NT2/D1 (cell line): ENCODE measurements at places on chromosomes 5 and 9.

- DNase-seq: no peak
Observed at GRCh38 chr9:102405218-102405867, 589.8 kb upstream of the CYLC2 start.

- DNase-seq: no peak
Observed at GRCh38 chr9:135268981-135269380, 181.5 kb downstream of the OLFM1 start.

GRCh38 chr5:177468329-177468684 lies 5.1 kb downstream of the DBN1 start:
- no peak for DNase-seq

GRCh38 chr5:147635882-147636728 lies 126.2 kb upstream of the DPYSL3 start:
- no peak for DNase-seq

- no peak for DNase-seq
Observed at GRCh38 chr5:37316027-37316426, 54.9 kb downstream of the NUP155 start.

GRCh38 chr5:126002222-126002897 lies 420.8 kb upstream of the GRAMD2B start:
- no peak for DNase-seq

DNA sequence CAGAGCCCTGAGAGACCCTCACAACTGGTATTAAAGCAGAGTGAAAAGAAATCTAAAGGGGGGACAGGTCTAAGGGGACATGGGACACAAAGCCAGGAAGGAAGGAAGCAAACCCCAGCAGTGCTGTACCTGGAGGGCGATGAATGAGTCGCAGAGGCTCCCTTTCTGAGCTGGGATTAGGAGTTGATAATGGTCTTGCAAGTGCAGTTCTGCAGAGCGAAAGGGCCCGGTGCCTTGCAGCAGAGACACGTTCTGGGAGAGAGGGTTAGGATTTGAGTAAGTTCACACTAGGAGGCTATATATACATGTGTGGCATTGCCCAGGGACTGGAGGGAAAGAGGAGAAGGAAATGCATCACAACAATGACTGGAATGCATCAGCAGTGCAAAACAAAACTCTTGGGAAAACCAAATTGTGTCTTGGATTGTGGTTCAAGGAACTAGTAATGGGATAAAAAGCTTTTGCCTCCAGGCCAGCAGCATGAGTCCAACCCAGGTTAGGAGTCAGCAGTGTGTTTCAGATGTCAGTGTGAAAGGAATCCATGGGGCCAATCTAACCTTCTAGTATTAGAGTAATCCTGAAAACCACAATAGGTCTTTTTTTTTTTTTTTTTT lies 38.8 kb upstream of the LIFR start:
- DNase-seq: peak; percentile 39
